ENCODE measurements at places on chromosomes 3 and 15. TPM values are rescaled to one million over a fixed set of nuclear protein-coding genes. Genes with fewer than 3 reads are reported as not detected.

Gene LYSMD4
- total RNA-seq = 8.6 TPM

DNA sequence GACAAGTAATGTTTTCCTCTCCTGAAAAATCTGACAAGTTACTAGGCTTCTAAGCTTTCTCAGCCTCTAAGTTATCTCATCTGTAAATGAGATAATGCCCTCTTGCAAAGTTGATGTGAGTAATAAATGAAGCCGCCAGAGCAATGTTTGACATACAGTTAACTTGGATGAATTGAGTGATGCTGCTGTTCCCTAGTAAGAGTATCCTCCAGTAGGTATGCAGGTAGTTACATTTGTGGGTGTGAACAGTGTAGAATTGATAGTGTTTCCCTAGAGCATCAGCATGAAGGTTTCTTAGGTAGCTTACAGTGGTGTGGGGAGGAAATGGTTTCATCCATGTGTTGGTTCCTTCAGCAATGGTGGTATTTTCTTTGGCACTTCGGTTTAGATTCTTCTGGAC is 3.4 kb downstream of the ATP2C1 start:
- no peak for DNase-seq

DNA sequence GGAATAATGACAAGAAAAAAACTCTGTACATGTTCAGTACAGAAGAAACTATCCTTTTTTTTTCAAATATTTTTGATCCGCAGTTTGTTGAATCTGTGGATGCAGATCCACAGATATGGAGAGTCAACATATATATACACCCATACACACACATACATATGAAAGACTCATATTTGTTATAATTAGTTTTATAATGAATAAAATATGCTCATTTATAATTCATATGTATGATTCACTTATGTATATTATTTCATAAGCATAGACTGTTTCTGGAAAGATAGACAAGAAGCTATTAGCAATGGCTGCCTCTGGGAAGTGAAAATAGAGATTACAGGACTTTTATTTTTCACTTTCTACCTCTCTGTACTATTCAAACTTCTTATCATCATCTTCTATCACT is 9.8 kb downstream of the DZIP1L start:
- no peak for DNase-seq

DNA sequence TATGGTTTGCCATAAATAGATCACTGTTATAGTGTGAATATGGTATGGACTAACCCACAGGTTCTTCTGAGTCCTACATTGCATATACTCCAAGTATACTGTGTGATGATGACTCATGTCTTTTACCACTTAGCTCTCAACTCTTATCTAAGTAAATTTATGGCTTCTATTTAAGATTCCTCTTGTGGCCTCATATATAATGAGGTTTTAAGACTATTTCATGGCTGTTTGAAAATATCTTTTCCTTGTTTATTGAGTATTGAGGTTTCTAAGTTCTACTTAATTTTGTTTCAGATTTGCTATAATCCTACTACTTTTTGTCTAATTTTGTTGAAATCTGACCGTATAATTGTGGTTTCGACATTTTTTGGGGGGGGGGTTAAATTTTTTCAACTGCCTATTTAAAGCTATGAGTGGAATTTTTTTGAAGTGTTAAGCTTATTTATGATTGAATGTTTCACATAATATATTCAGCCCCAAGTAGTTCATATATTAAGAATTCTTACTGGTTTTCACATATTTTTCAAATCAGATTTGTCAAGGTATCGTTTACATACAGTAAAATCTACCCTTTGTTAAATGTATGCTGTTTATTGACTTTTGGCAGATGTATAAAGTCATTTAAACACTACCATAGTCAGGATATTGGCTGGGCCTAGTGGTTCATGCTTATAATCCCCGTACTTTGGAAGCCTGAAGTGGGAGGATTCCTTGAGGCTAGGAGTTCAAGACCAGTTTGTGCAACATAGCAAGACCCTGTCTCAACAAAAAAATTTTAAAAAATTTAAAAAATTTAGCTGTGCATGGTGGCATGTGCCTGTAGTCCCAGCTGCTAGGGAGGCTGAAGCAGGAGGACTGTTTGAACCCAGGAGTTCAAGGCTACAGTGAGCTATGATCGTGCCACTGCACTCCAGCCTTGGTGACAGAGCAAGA is 11.7 kb downstream of the SLC25A36 start:
- DNase-seq = no peak

Gene DUOXA1
- total RNA-seq = 1.4 TPM

Gene DBR1
- 18.9 TPM for total RNA-seq

DNA sequence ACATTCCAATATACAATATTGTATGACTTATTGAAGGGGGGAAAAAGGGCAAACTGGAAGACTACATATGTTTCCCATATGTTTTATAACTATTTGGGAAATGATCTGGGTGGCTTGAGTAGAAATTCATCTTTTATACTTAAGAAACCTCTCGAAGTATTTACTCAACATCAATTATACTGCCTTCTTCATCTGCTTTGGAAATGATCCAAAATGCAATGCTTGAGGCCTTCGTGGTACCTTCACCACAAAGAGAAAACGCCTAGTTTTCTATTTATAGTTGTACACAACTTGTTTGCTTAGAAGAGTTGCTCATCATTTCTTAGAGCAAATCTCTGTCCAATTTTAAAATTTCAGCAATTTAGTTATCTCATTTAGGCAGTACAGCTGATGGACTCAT is 18.8 kb downstream of the ACKR4 start:
- no peak for DNase-seq

DNA sequence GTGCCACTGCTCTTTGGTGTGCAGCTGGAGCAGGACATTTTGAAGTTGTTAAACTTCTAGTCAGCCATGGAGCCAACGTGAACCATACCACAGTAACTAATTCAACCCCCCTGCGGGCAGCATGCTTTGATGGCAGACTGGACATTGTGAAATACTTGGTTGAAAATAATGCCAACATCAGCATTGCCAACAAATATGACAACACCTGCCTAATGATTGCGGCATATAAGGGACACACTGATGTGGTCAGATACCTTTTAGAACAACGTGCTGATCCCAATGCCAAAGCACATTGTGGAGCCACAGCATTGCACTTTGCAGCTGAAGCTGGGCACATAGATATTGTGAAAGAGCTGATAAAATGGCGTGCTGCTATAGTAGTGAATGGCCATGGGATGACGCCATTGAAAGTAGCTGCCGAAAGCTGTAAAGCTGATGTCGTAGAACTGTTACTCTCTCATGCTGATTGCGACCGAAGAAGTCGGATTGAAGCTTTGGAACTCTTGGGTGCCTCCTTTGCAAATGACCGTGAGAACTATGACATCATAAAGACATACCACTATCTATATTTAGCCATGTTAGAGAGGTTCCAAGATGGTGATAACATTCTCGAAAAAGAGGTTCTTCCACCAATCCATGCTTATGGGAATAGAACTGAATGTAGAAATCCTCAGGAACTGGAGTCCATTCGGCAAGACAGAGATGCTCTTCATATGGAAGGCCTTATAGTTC is 12.2 kb downstream of the FEM1B start:
- DNase-seq = no peak

Gene ST3GAL6
- total RNA-seq = 10.7 TPM

Gene SOX14
- not detected for total RNA-seq

DNA sequence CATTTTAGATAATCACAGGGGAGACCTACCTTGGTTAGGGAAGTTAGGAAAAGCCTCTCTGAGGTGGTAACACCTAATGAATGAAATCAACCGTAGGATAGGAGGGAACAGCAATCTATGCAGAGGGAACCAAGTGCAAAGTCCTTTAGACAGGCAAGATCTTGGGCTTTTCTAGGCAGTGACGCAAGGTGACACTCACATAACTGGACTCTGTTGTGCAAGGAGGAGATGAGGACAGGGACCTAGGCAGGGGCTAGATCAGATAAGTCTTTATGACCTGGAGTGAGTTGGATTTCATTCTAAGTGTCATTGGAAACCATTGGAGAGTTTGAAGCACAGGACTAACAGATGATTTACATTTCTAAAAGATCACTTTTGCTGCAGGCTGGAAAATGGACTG is 4.6 kb upstream of the LMOD3 start:
- no peak for DNase-seq

DNA sequence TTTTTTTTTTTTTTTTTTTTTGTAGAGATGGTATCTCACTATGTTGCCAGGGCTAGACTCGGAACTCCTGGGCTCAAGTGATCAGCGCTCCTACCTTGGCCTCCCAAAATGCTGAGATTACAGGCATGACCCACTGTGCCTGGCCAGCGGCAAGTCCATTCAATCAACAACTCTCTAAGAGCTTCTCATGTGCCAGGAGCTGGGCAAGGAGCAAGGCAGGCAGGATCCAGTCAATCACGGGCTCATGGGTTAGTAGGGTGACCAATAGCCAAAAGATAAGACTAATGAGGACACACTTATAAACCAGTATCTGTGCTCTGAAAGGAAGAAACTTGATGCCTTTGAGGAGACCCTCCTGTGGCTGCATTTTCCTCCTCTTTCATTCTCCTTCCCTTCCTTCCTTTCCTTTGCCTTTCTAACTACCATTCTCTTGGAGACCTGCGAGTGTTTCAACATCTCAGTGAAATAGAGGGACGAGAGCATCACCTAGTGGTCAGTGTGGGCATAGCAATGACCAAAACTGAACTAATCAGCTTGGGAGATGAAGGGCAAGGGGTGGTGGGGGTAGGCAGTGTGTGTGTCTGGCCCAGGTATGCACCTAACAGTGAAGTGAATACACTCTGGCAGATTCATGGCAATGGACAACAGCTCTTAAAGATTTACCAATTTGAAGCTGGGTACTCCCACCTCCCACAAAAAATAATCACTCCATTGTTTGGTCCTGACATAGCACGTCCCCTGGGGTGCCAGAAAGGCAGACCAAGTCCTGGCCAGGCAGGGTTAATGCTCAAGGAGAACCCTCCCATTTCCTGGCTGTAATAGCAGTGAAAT is 6.3 kb downstream of the RPP25 start:
- DNase-seq = peak; percentile 91

DNA sequence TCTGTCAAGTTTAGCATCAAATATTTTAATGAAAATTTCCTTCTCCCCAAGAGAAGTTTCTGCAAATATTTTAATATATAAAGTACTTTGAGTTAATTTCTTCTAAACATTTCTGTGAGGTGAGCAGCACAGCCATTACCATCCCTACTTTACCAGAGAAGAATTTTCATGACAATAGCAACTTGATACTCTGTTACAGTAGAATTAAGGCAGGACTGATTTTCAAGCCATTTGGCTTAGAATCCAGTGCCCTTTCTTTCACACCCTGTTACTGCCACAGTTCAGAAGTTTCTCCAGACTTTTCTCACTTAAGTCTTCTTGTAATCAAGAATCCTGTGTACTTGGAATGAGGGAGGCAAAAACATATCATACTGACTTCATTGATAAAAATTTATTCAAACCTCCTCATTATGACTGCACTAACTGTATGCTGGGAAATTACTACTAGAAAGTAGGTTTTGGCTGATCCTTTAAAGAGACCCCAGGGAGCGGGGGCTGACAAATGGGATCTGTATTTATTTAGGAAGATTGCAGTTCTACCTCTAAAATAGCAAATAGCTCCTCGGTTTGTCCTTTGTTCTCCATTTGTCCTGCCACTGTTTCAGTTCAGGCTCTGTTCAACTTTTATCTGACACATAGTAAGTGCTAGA is 557.0 kb upstream of the SGO1 start:
- DNase-seq = peak; percentile 13

Gene TM4SF1
- 173 TPM for total RNA-seq

DNA sequence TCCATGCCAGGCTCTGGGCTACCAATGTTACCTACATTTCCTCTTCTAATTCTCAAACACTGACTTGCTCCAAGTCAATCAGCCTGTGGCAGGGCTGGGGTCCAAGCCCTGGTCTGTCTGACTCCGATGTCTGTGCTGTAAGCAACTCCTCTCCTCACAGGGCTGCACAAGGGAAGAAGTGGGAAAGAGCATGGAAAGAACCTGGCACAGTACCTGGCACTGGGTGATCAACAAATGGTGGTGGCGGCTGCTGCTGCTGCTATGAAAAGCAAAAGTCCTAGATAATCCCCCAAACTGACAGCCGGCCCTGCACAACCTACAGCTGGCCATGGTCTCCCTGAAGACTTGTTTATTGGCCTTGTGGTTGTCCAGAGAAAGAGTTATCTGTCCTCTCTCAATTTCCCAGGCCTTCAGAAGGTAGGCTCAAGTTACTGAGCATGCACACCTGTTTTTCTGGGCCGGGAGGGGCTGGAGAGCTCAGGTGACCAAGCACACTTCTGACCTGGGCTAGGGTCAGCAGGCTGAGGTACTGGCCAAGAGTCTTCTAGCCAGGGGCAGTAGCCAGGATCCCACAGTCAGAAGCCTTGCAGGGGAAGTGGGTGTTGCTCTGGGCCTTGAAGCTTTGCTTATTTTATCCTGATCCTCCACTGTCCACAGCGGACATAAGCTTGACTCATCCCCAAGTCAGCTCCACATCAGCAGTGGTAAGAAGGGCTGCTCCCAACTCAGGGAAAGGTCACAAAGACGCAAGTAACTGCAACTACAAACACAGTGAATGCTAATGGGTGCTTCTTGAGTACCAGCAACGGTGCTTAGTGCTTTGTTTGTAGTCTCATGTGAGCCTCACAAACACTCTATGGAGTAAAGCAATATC is 35.3 kb upstream of the KY start:
- no peak for DNase-seq
